NCI-H187 (cell line): ENCODE measurements at places on chromosomes 11 and 22.

GRCh38 chr11:35211952-35212351 lies 73.0 kb downstream of the CD44 start:
- no peak for DNase-seq

- no peak for DNase-seq
These were observed 36.5 kb downstream of the LRRC74B start for GRCh38 chr22:21082248-21082647.

DNA sequence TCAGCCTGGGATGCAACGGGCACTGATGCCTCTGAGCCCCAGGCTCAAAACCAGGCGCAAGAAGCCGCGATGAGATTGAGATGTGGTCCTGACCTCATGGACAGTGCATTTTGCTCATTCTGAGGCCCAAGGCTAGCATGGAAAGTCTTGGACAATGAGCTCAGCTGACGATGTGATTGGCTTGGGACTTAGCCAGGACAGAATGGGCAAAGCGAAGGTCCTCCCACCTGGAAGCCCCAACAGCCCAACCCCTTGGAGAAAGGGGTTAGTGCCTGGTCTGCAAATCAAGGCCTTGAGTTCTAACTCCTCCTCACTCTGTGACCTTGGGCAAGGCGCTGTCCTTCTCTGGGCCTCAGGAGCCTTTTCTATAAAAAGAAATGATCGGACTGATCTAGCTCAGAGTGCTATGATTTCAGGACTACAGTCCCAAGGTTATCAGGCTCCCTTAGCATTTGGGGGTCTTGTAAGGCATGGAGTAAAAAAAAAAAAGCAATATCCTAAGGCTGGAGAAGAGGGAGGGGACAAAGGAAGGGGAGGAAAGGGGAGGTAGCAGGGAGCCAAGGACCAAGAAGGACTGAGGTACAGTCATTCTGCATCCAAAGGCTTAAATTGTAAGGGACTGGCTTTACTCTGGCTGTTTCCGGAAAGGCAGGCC lies 2.7 kb downstream of the SLC43A3 start:
- DNase-seq = no peak

GRCh38 chr11:45333001-45333971 lies 47.1 kb upstream of the SYT13 start:
- DNase-seq = peak; percentile 7

DNA sequence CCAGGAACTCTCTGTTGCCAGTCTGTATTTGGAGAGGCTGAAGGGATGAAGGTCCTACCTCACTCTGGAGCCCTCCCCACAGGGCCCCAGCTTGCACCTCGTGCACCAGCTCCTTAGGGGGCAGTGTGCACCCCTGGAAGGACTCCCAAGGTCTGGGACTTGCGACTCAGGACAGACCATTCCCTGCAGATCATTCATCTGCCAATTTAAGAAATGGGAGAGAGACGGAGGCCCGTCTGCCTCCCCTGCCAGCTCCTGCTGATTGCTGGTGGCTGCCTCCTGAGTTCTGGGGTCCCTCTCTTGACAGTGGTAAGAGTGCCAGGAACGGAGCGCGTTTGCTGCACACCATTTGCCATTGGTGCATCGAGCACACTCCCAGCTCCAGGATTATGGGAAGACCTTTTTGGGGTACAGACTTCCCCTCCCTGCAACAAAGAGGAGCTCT lies 27.4 kb upstream of the MALAT1 start:
- DNase-seq = no peak

DNA sequence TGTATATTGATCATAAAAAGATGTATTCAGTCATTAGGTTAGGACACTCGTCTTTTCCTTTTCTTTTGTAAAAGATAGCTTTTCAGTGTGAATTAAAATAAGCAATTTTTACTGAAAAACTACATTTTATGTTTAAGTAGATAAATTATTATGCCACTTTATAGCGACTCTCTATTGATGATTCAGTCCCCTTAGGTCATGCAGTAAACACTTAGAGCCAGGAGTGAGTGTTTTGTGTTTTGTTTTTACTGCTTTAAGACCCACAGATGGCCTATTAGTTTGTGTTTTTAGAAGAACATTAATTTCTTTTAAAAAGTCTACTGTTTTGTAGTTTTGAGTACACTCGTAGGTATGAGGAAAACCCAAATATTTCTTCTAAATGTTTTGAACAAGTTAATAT lies 86.6 kb downstream of the YAP1 start:
- no peak for DNase-seq

DNA sequence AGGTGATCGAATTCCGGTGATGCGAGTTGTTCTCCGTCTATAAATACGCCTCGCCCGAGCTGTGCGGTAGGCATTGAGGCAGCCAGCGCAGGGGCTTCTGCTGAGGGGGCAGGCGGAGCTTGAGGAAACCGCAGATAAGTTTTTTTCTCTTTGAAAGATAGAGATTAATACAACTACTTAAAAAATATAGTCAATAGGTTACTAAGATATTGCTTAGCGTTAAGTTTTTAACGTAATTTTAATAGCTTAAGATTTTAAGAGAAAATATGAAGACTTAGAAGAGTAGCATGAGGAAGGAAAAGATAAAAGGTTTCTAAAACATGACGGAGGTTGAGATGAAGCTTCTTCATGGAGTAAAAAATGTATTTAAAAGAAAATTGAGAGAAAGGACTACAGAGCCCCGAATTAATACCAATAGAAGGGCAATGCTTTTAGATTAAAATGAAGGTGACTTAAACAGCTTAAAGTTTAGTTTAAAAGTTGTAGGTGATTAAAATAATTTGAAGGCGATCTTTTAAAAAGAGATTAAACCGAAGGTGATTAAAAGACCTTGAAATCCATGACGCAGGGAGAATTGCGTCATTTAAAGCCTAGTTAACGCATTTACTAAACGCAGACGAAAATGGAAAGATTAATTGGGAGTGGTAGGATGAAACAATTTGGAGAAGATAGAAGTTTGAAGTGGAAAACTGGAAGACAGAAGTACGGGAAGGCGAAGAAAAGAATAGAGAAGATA lies at the start of gene MALAT1:
Gene MALAT1, plus strand, starts transcription at position 69 of the 736 bp plus-strand sequence.
- peak; percentile 85 for DNase-seq

DNA sequence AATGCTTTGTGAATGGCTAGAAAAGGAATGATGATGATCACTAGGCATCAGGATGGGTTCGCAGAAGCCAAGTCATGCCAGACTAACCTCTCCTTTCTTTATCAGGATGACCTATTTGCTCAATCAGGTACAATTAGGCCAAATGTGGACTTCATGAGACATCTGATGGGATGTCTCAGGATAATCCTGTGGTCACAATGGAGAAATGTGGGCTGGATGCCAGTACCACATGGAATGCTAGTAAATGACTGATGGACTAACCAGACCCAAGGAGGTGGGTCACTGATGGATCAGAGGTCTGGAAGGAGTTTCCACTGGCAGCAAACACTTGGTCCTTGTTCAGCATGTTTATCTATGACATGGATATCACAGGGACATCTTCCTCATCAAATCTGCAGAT lies 94.8 kb upstream of the PHOX2A start:
- DNase-seq = no peak

- no peak for DNase-seq
These were observed 74.0 kb upstream of the PHF21B start for GRCh38 chr22:45083659-45084305.

- no peak for DNase-seq
These were observed 82.8 kb upstream of the PLET1 start for GRCh38 chr11:112343368-112344039.

DNA sequence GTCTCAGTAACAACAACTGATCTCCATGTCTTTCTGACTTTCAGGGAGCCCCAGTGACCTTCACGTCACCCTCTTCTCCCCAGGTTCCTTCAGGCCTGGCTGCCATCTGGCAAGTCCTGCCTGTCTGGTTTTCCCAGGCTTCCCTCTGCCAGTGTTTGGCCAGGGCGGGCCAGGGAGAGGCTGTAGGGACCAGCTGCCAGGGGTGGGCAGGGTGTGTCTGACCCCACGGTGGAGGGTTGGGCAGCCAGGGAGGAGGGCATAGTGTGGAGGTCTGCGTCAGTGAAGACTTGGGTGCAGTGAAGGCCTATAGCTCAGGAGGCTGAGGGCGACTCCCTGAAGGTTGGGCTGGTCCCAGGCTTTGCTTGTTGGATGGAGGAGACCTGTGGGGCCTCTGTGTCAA lies 11.9 kb upstream of the MRGPRX2 start:
- DNase-seq = no peak

DNA sequence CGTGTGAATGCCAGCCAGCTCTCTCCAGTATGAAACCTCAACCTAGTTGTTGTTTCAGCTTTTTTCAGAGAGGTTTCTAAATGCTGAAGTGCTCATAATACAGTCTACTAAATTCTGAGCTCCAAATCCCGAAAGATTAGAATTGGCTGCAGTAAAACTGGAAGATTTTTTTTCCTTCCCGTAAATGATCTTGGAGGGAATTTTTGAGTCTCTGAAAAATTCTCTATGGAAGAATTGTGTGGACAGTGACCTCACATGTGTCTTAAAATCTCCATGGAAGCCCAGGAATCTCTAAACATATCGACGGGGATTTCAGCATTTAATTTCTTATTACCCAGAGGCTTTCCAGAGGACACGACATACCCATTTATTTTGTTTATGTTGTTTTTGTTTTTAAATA lies 1499.2 kb downstream of the LRRC4C start:
- DNase-seq = no peak

GRCh38 chr11:69836401-69836800 lies 17.2 kb upstream of the FGF3 start:
- no peak for DNase-seq

GRCh38 chr11:35485656-35486322 lies 39.6 kb downstream of the PAMR1 start:
- peak; percentile 84 for DNase-seq

DNA sequence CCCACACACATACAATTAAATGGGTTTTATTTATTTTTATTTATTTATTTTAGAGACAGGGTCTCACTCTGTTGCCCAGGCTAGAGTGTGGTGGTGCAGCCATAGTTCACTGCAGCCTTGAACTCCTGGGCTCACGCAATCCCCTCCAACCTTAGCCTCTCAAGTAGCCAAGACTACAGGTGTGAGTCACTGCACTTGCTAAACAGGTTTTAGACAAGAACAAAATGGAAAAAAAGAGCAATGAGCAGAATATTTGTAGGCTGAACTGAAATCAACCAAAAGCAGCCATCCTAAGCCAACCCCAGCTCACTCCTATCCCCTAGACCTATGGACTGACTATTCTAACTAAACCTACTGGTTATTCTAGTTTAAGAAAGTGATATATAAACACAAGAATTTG lies 37.8 kb downstream of the MRE11 start:
- no peak for DNase-seq

- no peak for DNase-seq
These were observed 6.1 kb downstream of the SLC25A1 start for GRCh38 chr22:19172213-19173046.

- DNase-seq = no peak
These were observed 55.9 kb upstream of the DRD2 start for GRCh38 chr11:113531083-113531482.

GRCh38 chr11:30467176-30467575 lies 119.0 kb downstream of the MPPED2 start:
- DNase-seq = no peak

GRCh38 chr11:16969010-16969999 lies 44.9 kb downstream of the PLEKHA7 start:
- no peak for DNase-seq

- peak; percentile 87 for DNase-seq
These were observed 29.0 kb upstream of the RASSF10 start for GRCh38 chr11:12979928-12980689.

- no peak for DNase-seq
These were observed 182.9 kb upstream of the NCAM1 start for GRCh38 chr11:112778091-112778876.

DNA sequence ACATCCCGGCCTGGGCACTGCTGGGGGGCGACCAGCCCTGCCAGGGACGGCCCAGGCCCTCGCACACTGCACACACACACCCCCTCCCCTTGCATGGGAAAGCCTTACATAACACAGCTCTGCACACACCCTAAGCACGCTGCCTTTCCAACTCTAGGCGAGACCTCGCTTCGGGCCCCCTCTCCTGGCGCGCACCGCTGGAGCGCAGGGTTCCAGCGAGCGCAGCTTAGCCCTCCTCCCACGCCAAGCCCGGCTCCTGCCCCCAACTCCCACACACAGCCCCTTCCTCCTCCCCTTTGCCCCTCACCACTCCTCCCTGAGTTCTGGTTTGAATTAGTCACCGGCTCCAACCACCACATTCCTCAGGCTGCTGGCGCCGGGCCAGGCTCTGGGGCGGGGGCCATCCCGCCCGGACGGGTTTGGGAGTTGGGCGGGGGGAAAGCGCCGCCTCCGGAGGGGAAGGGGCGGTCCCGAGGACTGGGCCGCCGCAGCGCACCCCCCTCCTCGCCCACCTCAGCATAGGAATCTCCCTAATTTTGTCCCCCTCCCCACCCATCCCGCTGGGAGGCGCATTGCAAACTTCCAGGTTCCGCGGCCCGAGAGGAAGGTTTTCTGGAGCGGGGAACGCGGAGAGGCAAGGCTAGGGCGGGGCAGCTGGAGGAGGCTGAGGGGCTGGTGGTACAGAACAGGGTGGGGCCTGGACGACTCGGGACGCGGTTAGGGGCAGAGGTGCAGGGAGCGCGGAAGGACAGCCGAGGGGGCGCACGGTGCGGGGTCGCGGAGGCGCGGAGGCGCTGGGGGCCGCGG lies 966 bp downstream of the AHNAK start:
- no peak for DNase-seq

- no peak for DNase-seq
These were observed 47.9 kb upstream of the FLI1 start for GRCh38 chr11:128645968-128646367.

- DNase-seq = no peak
These were observed 826.1 kb downstream of the TBC1D22A start for GRCh38 chr22:47588578-47588960.

DNA sequence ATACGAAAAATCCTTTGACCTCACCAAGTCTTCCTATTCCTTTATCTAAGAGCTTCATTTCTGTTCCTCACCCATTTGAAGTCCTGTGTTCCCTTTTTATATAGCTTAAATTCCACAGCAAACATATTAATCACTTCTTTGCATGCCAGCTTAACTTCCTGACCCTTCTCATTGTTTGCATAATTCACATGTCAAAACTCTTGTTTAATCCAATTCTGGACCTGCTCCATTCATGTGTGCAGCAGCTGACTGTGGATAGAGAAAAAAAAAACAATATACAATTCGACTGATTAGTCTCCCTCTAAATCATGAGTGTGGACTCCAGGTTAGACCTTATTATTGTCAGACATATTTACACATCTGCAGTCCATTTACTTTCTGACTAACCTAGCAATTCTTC lies 991.2 kb upstream of the TENM4 start:
- no peak for DNase-seq

DNA sequence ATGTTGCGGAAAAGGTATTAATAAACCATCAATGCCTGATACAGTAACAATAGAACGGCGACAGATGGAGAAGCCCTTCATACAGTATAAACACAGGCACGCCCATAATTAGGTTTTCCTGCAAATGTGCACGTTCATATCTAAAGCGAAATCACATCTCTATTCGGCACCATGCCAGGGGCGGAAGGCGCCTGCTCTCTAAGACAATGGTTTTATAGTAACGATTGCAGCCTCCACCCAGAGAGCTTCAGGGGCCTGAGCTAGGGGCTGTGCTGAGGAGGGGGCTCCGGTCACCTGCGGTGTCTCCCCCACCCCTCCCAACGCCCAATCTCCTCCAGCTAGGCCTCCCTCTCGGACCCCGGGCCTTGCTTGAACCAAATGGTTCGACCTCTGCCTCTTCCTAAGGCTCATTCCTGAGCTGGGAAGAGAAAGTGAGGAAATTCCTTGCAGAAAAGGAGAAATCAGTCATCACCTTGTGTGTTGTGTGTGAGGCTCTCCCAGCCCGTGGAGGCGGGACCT lies 9.6 kb downstream of the KRTAP5-5 start:
- no peak for DNase-seq
